ENCODE measurements at places on chromosomes 7 and 10.
A peak's percentile ranks its signal among the peaks of the same experiment; 100 is the strongest.

DNA sequence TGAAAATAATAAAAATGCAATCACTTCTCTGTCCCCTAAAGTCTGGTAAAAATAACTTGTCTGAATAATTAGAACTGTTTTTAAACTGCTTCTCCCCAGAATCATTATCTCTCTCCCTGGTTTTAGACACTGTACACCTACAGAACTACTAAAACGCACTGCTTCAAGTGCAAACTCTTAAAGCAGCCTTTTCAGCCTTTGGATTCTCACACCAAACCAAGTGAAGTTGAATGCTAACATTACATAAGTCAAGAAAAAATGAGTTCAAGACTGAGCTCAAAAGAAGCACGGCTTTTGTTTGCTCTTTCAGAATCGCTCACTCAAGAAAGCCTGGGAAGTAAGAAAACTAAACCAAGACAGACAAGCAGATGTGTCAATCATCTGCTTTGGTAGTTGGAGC, 188.8 kb downstream of the LSM5 start:
- no peak for DNase-seq

- no peak for DNase-seq
Observed at GRCh38 chr7:150685219-150686029, at the start of gene GIMAP2. TSS of gene GIMAP2 (plus strand) at chr7:150685706. CDS start at chr7:150687060, 1,354 bp downstream.

DNA sequence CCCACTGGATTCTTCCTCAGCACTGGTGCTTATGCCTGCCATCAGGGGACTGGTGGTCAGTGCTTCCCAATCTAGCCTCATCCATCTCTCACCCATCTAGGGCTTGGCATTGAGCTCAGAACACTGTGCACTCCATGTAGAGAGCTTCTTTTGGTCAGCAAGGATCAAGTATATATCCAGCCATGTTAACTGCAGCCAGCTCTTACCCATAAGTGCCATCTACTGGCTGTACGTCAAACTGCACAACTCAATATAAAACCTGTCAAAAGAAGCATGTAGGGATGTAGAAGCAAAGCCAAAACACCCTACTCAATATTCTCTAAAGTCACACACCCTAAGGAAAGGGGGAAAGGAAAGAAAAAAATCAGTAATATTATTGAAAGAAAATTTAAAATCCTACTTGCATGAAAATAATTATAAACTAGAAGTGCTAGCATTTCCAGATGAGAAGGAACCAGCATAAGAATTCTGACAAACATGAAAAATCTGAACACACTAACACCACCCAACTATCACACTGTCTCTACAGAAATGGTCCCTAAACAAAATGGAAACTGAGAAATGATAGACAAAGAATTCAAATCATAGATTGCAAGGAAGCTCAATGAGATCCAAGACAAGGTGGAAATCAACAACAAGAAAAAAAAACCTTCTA, 531.1 kb upstream of the STEAP1 start:
- DNase-seq: no peak

- DNase-seq: no peak
Observed at GRCh38 chr7:117036836-117037235, 83.5 kb downstream of the ST7 start.

GRCh38 chr7:110625294-110625693, 465.6 kb upstream of the LRRN3 start:
- no peak for DNase-seq

DNA sequence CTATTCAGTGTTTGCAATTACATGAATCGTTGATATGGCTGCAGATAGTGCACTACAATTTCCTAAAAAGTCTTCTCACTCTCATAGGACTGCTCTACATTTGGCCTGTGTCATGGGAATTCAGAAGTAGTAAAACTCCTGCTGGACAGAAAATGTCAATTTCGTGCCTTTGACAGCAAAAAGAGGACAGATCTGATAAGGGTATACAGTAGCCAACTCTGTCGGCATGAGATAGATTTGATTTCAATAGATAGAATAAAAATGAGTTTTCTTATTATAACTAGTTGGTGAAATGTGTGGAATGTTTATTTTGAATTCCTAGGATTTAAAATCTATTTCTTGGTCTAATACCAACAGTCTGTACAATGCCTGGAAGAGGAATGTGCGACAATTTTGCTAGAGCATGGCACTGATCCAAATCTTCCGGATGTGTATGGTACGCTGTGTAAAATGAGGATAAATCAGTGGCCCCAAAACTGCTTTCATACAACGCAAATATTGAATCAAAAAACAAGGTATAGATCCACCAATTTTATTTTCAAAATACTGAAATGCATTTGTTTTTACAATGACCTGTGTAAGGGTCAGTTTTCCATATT, 133.5 kb upstream of the CDK13 start:
- DNase-seq: no peak

DNA sequence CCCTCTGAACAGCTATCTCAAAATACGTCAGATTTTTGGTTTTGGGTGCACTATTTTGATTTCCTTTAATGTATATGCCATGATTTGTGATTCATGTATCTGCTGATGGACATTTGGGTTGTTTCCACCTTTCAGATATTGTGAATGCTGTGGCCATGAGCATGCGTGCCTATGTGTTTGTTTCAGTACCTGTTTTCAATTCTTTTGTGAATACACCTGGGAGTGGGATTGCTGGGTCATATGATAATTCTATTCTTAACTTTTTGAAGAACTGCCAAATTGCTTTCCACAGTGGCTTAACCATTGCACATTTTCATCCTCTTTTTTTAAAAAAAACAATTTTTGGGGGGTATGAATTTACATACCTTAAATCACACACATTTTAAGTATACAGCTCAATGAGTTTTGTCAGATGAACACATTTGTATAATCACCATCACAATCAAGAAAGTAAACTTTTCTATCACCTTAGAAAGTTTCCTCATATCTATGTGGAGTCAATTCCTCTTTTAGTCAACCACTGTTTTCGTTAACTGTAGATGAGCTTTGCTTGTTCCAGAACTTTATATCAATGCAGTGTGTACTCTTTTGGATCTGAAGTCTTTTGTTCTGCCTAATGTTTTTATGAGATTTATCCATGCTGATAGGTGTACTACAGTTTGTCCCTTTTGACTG, 36.9 kb downstream of the CYP26A1 start:
- DNase-seq: no peak

GRCh38 chr7:28106321-28106829, 74.2 kb downstream of the JAZF1 start:
- DNase-seq: no peak

GRCh38 chr7:129951226-129952085, 1.3 kb downstream of the UBE2H start:
- no peak for DNase-seq

DNA sequence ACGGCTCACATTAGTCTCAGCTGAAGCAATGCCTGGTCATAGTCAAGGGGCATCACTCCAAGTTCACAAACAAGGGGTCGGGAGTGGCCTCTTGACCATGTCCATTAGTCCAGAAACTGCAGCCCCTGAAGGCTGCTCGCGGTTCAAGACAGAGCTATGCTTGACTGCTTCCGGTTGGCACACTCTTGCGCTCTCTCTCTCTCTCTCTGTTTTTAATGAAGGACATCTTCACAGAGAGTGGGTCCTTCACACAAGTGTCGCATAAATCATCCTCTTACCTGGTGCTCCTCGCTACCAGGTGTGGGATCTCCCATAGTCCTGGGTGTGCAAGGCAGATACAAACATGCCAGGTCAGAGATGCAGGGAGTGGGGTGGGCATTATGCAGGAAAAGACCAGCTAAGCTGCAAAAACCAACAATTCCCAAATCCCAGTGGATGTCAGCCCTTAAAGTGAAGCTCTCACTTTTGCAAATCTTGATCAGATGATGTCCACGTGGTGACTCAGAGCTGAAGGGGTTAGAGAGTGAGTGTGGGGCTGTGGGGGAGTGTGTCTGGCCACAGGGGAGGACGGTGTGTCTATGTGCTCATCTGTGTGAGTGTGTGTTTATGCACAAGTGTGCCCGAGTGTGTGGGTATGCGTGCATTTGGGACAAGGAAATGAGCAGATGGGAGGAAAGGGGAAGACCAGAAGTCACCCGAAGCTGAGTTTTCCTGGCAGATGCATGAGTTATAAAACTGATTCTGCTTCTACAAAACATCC, 83.7 kb upstream of the PPP2R2D start:
- DNase-seq: no peak

DNA sequence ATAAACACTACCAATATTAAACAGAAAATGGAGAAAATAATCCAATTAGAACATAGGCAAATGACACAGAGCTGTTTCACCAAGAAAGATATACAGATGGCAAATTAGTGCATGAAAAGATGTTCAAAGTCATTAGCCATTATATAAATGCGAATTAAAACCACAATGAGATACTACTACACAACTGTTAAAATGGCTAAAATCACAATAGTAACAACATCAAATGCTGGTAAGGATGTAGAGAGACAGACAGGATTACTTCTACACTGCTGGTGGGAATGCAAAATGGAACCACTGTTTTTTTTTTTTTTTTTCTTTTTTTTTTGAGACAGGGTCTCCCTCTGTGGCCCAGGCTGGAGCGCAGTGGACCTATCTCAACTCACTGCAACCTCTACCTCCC, 114.9 kb upstream of the RHEB start:
- no peak for DNase-seq

GRCh38 chr10:4825868-4826791, at the start of gene AKR1E2:
TSS of gene AKR1E2 (plus strand) at chr10:4826207. CDS start at chr10:4826325, 118 bp downstream.
- peak; percentile 48 for DNase-seq

- peak; percentile 15 for DNase-seq
Observed at GRCh38 chr7:5780801-5781496, 514 bp downstream of the RNF216 start.

DNA sequence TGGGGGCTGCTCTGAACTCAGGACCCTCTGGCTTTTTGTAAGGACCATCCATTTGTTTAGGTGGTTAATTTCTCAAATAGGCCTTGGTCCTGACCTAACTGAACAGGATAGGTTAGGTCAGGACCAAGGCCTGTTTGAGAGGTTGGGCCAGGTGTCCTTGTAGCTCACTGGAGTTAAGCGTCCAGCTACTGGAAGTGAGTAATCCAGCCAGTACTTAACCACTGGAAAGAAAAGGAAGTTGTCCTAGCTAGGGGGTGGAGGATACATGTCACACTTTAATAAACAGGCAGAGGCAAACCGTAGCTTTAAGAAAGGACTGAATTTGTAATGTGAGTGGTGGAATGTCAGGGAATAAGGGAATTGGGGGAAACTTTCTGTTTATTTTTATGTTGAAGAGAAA, 96.0 kb downstream of the GPR85 start:
- no peak for DNase-seq

DNA sequence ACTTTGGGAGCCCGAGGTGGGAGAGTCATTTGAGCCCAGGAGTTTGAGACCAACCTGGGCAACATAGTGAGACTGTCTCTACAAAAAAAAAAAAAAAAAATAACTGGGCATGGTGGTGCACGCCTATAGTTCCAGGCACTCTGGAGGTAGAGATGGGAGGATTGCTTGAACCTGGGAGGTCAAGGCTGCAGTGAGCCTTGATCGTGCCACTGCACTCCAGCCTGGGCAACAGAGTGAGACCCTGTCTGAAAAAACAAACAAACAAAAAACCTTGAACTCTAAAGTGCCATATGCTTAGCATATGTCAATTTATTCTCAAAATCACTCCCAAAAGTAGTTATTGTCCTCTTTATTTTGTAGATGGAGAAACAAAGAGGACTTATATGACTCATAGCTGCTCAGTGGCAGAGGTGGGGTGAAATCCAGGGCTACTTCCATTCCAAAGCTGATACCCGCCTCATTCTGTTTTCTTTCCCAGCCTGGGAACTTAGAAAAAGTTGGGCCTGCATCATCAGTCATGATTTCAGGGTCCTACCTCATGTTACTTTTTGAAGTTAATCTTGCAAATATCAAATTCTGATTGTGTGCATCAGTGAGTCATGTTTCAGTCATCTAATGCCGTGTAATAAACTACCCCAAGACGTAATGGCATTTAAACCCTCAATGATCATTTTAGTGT, 13.3 kb downstream of the DHTKD1 start:
- DNase-seq: no peak

GRCh38 chr10:60870803-60871202, 73.2 kb downstream of the RHOBTB1 start:
- no peak for DNase-seq

DNA sequence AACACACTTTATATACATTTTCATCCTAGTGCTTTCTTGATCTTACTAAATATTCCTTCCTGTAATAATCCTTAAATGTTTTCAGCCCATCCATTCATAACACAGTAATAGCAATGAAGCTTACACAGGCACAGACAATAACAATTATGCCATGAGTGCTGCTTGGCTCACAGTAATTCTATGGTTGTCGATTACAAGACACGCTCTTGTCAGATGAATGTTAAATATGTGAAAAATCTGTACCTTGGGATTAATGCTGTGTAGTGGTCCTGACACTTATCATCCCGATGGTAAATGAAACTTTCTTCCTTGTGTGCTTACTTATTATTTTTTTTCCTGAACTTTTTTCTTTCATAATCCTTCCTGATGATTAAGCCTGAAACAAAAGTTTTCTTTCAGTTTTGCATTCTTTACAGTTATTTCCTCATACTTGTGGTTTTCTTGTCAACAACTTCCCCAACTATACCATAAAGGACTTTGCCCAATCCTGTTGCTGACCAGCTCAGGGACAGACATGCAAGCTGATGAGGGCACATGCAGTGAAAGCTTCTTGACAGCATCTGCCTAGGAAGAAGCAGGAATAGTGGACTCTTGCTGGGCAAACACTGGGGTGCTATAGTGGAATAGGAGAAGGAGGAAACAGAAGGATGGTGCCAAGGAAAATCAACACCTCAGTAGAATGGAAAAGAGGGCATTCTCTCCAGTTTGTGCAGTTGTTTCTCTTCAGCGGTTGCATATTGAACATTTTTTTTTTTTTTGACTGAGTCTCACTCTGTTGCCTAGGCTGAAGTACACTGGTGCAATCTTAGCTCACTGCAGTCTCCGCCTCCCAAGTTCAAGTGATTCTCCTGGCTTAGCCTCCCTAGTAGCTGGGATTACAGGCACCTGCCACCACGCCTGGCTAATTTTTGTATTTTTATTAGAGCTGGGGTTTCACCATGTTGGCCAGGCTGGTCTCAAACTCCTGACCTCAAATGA, 6.7 kb upstream of the MGAM2 start:
- no peak for DNase-seq

GRCh38 chr10:15123749-15124184, 26.6 kb downstream of the RPP38 start:
- DNase-seq: no peak

- no peak for DNase-seq
Observed at GRCh38 chr10:35592441-35592840, 12.7 kb upstream of the GJD4 start.

DNA sequence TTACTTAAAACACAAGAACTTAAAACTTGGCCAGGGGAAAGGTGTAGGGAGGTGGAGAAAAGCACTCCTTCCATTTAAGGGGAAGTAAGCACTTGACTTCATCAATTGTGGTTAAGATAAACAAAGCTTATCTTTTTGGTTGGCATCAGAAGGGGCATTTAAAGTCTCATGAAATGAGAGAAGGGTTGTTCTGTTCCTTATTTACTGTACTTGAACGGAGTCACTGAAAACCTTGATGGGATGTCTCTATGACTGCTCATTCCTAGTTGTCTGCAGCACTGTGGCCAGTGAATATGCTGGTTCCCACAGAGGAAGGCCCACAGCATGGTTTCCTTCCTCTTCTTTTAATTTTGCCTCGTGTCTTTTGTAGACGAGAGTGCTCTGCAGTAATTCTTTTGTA, 229.3 kb downstream of the AUTS2 start:
- no peak for DNase-seq
